Jurkat, Clone E6-1 (cell line): ENCODE measurements at places on chromosomes 3 and 15.

- no peak for DNase-seq
Measured at GRCh38 chr3:186038360-186038759, 70.5 kb downstream of the ETV5 start.

DNA sequence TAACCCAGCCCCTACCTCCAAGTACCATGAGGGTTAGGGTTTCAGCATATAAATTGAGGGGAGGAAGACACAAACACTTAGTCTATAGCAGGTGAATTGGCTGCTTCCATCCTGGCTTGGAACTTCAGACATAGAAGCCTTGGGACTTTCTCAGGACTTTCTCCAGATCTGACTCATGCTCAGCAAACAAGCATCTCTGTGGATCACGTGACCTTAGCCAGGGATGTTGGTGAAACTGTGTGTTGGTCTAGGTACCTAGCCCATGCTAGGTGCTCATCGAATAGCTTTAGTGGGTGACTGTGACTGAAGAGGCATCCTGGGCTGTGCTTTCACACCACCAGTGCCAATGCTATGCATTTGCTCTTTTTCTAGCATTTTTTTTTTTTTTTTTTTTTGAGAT lies 58.9 kb downstream of the CD47 start:
- no peak for DNase-seq

DNA sequence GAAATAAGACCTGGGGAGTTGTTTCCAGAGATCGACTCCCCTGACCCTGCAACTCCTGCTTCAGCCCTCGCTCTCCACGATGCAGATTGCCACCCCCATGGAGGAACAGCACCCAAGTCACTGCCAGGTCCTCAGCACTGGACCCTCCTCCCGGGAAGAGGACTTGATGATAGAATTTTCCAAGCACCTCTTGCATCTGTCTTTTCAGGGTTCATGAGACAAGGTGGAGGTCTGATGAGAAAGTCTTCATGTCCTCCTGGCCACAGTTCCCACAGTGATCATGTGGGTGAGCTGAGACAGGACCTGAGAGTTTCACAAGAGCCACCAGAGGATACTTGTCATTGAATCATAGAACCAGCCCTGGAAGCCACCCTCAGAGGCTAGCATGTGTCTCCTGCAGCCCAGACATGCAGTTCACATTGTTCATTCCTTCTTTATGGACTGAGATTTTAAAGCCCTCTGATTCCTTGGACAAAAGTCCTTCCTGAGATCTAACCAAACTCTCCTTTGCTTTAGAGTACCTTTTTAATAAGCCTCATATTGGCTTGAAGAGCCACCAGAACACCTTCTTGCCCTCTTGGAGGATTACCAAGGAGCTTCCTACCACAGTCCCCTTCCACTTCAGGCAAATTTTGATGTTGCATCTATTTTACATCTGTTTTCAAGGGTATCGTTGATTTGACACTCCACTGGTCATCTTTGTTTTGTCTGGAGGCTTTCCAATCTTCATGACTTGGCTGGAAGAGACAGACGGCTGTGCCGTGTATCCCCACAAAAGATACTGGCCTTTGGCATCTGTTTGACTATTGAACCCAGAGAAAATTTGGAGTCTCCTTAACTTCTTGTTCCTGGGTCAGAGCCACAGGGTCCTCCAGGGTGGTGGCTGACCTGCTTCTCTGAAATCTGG lies 224.8 kb upstream of the BHLHE40 start:
- no peak for DNase-seq

GRCh38 chr15:85381850-85382751 lies 1.7 kb downstream of the AKAP13 start:
- DNase-seq, result no peak

DNA sequence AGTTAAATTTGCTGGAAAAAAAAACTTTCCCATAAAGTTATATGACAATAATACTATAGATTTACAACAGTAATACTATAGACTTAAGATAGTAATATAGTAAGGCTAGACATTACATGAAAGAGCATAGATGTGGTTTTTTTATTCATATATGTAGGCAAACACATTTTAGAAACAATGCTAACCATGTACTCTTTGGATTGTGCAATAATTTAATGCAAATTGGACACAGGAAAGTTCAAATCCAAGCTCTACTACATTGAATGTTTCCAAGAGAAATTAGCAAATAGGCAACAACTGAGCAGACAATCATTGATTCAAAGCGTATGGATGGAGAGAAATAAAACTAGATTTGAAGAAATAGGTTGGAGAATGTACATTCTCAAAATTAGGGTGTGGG lies 469.2 kb downstream of the CNTN3 start:
- DNase-seq, result no peak

DNA sequence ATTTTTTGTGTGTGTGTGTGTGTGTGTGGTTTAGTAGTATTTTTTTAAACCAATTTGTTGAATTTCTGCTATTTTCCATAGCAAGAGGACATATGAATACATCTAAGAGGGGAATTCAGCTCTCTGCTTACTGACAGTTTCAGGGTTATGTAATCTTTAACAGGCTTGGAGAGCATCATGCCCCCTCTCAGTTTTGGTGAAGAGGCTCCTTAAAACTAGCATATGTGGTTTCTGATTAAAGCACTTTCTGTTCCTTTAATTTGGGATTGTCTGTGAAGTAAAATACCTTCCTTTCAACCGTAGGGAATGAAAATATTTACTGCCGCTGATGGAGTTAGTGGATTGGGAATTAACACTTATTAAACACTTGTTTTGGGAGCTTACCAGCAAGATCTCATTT lies 19.4 kb upstream of the NFKBIZ start:
- no peak for DNase-seq

DNA sequence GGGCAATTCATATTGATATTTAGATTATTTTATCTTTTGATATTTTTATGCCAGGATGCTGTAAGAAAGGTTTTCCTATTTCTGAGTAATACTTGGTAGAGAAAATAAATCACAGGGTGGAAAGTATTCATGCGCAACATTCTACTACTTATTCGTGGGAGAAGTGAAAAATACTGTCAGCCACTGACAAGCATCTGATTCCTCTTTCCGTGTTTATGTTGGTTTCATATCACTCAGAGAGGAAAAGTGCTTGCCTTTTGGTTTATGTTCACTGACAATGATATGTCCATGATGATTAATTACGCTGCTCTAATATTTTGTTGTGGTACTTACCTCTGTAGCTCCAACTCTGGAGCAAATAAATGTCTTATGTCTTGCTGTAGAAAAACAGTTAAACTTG lies 429.4 kb downstream of the EDEM1 start:
- no peak for DNase-seq

DNA sequence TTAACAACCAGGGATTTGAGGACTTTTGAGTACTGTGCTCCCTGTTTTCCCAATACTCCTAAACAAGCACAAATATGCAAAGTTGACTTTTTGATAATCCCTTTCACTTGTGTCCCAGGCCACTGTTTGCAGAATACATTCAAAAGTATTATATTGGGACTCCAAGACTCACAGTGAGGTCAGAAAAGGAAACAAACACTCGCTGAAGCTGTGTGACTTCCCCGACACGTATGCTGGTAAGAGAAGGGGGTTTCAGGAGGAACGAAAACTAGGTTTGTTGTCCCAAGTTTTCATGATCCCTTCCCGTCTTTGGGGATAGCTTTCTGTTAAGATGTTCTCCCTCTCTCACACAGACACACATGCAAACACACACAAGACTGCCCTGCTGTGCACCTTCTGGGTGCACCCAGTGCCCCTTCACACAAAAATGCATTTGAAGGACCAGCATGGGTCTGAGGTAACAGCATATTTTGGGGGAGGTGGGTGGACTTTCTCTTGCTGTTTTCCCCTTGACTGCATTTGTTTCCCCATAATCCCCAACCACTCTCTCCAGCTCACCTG lies 225.2 kb upstream of the PRICKLE2 start:
- no peak for DNase-seq

DNA sequence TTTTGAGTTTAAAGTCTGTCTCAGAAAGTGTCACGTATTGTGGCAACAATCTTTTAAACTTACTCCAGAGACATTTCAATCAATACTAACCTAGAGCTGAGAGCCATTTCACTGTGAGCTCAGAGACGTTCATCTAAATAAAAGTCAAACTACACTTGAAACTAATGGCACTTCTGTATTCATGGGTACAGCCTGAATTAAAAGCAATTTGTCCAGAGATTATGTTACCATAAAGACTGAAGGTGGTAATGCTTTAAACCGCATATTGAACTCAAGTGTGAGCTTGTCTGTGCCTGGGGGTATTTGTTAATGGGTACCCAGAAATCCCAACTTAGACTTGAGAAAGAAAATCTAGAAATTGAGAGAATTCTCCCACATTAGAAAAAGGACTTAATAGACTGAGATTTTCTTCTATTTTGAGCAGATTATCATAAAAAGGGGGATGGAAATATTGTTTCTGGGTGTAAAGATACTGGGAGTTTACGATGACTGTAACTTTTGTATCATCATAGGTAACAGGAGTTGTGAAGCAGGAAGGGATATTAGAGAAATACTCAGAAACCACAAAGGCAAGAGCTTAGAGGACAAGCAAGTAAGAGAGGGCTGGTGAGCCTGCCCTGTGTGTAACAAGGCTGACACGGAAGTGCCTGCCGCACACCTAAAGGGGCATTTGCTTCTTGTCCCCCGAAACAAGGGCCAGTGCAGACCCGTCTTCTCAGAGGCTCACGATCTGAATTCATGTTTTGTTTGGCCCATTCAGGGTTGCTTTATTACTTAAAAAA lies 36.9 kb downstream of the LRIG1 start:
- DNase-seq, result no peak

DNA sequence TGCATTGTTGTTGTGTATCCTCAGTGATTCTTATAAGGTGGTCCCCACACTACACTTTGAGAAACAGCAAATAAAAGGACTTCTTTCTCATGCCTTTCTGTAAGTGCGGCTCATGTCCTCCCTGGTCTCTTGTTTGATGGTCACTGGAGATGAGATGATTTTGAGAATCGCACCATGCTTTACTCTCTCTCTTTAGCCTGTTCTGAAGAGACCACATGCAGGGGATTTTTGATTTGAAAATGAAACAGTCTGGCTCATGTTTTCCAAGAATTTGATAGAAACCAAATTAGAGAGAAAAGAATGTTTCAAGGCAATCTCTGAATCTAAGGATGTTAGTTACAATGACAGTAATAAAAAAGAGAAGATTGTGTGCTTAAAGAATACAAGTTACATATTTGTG lies 18.0 kb downstream of the CLDN11 start:
- no peak for DNase-seq

DNA sequence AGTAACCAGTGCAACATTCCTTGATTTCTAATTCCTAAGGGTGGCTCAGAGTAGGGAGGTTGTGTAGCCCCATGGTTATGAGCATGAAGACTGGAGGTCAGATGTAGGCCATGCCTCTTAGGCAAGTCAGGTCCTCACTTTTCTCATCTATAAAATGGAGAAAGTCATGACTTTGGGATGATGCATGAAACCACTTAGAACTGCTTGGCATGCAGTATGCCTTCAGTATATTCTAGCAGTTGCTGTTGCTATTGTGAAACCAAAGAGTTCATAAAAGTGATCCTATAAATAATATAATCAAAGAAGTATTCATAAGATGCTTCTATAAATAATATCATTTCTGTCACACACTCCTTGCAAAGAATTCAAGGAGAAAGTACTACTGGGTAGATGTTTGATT lies 65.5 kb downstream of the TMEM108 start:
- DNase-seq, result no peak

DNA sequence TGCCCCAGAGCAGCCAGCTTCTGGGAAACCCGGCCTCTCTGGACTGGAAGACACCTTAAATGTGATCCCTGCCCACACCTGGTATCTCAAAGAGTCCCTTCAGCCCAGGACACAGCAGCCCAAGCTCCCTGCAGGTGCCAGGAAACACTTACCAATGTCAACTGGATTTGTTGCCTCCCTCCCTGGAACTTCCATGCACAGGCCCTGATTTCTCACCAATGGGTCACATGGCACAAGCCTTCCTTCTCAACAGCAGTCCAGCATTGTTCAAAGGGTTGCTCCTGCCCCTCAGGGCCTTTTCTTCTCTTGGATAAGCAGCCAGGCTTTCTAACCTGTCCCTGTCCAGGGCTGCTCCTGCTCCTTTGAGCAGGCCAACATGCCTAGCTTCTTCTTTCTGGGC lies 31.6 kb downstream of the ANP32A start:
- no peak for DNase-seq

DNA sequence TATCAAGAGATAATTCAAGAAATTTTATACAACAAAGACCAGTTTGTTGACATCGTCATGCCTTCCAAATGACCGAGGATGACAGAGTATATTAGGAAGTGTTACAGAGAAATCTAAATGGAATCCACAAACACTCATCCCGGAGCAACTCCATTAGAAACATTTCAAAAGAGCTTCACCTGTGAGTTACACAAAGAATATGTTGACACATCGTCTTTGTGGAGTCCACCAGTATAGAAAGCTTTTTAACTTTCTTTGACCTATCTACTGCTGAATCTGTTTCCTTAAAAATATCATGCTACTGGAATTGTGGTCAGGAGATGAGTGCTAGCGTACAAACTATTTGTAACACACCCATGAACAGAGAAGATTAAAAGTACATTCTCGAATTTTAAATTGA lies 130.4 kb downstream of the SUCLG2 start:
- DNase-seq, result no peak

GRCh38 chr15:77030048-77030927 lies 35.4 kb downstream of the PSTPIP1 start:
- no peak for DNase-seq

DNA sequence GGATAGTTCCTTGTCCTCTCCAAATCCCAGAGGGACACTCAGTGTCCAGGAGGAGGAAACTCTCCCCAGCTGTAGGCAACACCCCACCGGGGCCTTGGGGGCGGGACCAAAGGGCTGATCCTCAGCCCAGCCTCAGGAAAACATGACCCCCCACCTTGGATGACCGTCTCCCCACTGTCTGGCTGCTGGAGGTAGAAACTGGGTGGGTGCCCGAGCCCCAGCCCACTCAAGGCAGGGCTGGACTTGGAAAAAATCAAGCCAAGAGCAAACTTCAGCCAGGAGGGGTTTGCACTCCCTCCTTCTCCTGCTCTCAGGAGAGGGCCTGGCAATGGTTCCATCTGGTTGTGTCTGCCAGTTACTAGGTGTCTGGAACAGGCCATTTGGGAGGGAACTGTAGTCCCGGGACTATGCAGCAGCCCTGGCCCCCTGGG lies 3.6 kb upstream of the RASL12 start:
- no peak for DNase-seq

DNA sequence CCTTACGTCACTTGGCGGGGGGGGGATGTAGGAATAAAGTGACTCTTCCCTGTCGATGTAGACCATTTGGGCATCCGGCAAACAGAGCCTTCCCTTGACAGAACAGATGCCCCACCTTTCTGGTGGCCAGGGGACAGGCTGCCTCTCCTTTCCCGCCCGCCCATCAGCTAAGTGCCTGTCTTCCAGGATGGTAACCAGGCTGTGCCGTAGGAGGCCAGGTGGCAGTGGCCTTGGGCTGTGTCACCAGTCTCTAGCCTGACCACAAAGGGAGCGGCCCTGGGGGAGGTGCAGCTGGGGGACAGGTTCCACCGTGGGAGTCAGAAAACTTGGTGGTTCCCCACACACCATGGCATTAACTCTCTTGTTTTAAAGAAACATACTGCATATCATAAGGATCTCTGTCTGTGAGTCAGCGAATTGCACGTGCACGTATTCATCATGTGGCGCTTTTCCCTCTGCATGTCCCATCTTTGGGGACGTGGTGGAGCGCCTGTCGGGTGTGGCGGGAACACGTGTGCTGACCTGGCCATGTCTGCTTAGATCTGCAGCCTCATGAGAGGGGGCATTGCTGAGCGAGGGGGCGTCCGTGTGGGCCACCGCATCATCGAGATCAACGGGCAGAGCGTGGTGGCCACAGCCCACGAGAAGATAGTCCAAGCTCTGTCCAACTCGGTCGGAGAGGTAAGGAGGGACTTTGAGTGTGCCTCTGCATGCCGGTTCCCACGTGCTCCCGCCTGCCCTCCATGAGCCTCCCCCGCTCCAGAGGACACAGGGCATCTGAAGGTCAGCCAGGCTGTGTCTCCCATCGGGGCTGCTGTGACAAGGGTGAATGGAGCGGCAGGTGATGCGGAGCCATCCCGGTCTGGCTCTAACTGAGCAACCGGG lies 156.0 kb downstream of the NSMCE3 start:
- no peak for DNase-seq
